T-cell (primary cell): ENCODE measurements at places on chromosomes 7 and 10. TPM values are rescaled to one million over a fixed set of nuclear protein-coding genes. Genes with fewer than 3 reads are reported as not detected.

SLC18A3 gene
- total RNA-seq: not detected

TUBB8 gene
- total RNA-seq: not detected

VAX1 gene
- not detected for total RNA-seq

HGF gene
- total RNA-seq: not detected

EGFR gene
- 0.79 TPM for total RNA-seq

ASB10 gene
- total RNA-seq: not detected

TNS3 gene
- 3.7 TPM for total RNA-seq

WAPL gene
- 44.5 TPM for total RNA-seq

KAZALD1 gene
- total RNA-seq: 0.29 TPM

AGR2 gene
- 2.5 TPM for total RNA-seq

ORAI2 gene
- total RNA-seq: 39.8 TPM

ZNF777 gene
- 13.2 TPM for total RNA-seq

HYAL4 gene
- total RNA-seq: not detected

PLEKHS1 gene
- total RNA-seq: not detected

UCN3 gene
- not detected for total RNA-seq

TMEM236 gene
- 0.38 TPM for total RNA-seq

ZNF239 gene
- 1.6 TPM for total RNA-seq

STEAP1 gene
- total RNA-seq: 0.19 TPM

AMPH gene
- not detected for total RNA-seq

LLCFC1 gene
- not detected for total RNA-seq

MINDY3 gene
- total RNA-seq: 29.0 TPM

FBXL13 gene
- total RNA-seq: 2.7 TPM

CNTNAP2 gene
- 0.21 TPM for total RNA-seq

RAB18 gene
- 69.5 TPM for total RNA-seq

ANKRD22 gene
- total RNA-seq: not detected

SH2D4B gene
- total RNA-seq: 0.23 TPM

BTBD16 gene
- total RNA-seq: not detected

LAMB1 gene
- total RNA-seq: 1.0 TPM

CHN2 gene
- total RNA-seq: 4.5 TPM

INSIG1 gene
- total RNA-seq: 38.0 TPM

DDC gene
- not detected for total RNA-seq
